ENCODE measurements at places on chromosomes 11 and 22.

DNA sequence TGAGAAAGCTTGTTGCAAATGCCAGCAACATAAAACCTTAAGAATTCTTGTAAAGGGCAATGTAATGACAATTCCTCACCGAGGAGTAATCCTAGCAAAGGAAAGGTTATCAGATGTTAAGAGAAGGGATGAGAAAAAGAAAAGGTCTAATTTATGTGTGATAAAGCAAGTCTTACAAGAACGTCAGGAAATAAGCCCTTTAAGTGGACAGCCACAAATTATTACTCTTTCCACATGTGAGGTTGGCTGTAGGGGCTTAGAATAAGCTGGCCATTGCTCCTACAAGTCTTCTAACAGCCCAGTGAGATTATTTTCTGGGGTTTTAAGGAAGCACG lies 9.3 kb downstream of the LAYN start:
- no peak for DNase-seq

DNA sequence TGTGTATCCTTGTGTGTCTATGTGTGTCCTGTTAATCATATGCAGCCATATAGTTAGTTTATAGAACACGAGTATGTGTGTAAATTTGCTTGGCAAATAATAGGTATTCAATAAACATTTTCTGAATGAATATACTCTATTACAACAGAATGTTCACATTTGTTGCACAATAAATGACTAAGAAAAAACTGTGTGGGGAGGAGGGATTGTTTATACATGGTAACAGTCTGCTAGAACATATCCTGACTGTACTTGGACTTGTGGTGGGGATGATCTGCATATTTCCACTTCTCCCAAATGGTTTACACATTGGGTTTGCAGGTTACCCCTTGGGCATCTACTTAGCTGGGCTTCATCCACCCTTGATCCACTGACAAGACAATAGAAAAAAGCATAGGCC lies 194.6 kb downstream of the INSC start:
- DNase-seq: no peak

DNA sequence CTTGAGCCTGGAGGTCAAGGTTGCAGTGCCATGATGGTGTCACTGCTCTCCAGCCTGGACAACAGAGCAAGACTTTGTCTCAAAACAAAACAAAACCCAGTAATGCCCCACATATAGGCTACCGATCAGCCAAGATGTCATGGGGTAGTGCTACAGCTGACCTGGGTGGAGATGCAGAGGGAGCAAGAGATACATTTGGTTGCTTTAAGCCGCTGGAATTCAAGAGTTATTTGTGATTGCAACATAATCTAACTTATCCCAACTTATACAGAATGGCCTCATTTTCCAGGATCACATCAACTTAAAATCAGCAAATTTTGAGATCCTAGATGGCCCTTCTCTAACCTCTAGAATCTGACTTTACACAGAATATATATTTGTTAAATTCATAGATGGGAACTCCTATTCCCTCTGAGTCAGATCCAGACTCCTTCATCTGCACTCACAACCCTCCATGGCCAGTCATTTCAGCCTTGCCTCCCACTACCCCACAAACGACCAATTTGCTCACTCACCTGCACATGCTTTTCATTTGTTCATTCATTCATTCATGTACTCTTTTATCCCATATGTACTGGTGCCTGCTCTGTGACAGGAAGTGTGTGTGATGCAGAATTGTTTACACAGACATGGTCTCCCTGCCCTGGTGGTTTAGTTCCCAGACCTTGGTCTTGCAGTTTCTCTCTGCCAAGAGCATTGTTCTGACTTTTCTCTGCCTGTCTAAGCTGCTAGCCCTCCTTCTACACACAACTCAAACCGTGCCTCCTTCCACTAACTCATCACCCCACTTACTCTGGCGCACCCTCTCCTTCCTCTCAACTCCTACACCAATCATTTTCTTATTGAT lies 24.1 kb upstream of the APLNR start:
- DNase-seq: no peak

GRCh38 chr11:68221406-68221805 lies 8.3 kb upstream of the KMT5B start:
- DNase-seq: no peak

DNA sequence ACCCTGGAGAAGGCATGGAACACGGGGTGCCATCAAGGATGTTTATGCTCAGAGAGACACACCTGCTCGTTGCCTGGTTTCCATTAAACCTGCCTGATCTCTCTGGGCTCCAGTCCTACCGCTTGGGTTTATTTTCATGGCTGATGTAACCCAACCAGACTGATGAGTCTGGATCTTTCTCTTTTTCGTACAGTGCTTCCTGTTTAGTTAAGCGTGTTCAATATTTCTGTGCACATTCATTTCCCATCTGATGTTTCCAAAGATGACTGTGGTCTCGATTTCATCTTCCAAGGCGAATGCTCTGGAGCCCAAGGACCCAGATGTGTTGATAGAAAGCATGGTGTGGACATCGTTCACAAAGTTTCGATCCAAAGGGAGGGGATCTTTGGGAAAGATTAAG lies 84.3 kb downstream of the SNX19 start:
- no peak for DNase-seq

DNA sequence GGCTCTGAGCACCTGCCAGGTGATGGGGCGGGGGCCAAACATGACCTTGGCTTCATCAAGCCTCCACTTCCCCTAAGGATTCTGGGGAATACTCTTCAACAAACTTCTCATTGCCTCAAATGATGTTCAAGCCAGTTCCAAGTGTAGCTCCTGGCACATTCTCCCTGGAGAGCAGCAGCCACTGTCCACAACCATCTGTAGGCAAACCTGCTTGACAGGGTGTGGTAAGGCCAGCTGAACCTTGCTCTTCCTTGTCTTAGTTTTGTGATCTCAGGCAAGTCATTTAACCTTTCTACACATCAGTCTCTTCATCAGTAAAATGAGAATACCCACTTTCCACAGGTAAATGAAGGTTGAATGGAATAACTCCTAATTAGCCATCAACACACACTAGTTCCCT lies 323.3 kb downstream of the TENM4 start:
- DNase-seq: no peak

DNA sequence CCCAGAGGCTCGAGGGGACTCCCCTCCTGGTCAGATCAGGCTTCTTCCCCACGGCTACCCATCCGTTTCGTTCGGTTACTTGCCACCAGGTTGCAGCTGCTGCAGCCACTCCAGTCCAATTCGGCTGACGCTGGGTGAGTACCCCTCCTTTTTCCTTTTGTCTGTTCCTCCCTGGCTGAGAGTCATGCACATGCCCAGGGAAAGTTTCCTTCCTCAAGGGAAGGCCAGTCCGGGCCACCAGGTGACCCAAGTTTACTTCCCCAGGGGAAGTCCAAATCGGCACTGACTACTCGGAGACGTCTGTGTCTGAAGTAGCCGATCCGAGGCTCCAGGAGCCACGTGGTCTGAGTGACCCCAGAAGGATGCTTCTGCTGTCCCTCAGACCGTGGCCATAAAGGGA lies 13.2 kb upstream of the OR56A3 start:
- no peak for DNase-seq

DNA sequence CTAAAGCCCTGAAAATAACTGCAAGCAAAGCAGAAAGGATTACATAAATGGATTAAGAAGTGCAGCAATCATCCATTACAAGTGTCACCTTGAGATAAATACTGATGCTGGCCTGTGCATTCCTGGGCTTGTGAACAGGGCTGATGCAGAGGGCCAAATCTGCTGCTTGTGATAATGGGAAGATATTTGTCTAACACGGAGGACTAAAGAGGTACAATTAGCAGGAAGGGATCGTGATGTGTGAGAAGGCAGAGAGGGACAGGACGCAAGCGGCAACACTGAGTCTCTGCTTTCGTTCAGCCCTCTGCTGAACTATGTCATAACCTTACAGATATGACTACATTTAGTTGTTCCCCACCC lies 107.7 kb upstream of the DDI1 start:
- DNase-seq: no peak

DNA sequence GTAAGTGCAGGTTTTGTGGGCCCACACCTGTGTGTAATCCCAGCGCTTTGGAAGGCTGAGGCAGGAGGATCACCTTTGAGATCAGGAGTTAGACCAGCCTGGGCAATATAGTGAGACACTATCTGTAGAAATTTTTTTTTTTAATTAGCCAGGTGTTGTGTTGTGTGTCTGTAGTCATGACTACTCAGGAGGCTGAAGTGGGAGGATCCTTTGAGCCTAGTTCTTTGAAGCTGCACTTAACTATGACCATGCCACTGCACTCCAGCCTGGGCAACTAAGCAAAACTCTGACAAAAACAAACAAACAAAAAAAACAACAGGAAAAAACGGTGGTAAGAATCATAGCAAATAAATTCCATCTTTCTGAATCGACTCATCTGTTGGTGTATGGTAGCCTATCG lies 268.6 kb upstream of the PDGFD start:
- no peak for DNase-seq

DNA sequence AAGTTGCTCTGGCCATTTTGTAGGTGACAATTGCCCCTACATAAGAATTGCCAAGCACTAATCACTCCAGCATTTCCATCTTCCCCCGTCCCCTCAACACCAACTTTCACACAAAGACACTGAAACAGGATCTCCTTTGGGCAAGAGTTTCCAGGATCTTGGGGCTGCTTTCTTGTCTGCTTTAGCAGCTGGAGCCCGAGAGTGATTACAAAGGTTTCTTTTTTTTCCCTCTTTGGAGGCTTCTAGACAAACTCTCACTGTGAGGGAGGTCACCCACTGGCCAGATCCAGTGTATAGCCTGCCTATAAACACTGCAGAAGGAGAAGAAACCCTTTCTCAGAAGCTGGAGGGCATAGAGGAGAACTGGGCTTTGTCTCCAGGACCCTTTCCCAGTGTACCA lies 92.5 kb downstream of the APIP start:
- no peak for DNase-seq

GRCh38 chr11:60672255-60672654 lies 27.2 kb upstream of the MS4A8 start:
- no peak for DNase-seq

GRCh38 chr22:49062155-49062801 lies 765.4 kb downstream of the BRD1 start:
- no peak for DNase-seq

GRCh38 chr22:40606306-40606705 lies 30.2 kb downstream of the MRTFA start:
- no peak for DNase-seq

DNA sequence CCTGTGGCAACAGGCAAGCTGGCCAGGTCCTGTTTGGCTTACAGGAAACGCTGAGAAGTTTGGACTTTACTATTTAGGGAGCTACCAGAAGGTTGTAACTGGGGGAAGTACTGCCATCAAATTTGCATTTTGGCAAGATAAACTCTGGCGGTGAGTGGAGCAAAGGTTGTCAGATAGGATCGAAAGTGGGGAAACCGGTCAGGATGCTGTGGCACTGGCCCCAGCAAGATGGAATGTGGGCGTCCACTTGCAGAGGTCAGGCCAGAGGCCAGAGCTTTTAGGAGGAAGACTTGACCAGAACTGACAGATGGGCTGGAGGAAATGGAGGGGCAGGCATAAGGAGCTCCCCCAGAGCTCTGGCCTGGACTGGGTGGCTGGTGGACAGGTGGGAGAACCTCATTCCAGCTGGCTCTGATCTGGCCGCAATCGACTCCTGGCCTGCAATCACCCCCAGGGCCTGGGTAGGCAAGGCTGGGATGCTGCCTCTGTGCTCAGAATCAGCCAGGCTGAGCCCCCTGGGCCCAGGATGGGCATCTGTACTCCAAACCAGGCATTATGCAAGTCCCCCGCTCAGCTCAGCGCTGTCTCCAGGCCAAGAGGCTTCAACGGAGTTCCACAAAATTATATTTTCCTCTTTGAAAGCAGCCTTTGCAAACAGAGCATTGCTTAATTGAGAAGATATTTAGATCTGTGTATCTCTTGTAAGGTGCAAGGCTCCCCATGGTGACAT lies 178.3 kb upstream of the NECTIN1 start:
- no peak for DNase-seq

GRCh38 chr22:27462190-27462589 lies 339.4 kb downstream of the MN1 start:
- DNase-seq: no peak

- no peak for DNase-seq
These were observed 117.6 kb upstream of the ARHGAP20 start for GRCh38 chr11:110829873-110830272.

- no peak for DNase-seq
These were observed 139.6 kb upstream of the LMO1 start for GRCh38 chr11:8403310-8403709.

GRCh38 chr11:123258877-123259276 lies 63.8 kb upstream of the CLMP start:
- no peak for DNase-seq

DNA sequence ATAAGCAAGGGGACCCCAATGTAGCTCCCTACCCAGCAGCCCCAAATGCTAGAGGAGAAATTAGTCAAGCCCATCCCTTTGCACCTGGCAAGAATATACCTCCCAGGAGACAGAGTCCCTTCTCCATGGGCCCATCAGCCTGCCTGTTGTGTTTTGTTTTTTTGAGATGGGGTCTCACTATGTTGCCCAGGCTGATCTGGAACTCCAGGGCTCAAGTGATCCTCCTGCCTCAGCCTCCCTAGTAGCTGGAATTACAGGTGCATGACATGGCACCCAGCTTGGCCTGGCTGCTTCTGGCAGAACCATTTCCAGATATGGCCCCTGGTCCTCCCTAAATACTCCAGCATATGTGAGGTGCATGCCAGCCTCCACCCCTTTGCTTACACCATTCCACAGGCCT lies 22.1 kb downstream of the PDE2A start:
- DNase-seq: no peak

DNA sequence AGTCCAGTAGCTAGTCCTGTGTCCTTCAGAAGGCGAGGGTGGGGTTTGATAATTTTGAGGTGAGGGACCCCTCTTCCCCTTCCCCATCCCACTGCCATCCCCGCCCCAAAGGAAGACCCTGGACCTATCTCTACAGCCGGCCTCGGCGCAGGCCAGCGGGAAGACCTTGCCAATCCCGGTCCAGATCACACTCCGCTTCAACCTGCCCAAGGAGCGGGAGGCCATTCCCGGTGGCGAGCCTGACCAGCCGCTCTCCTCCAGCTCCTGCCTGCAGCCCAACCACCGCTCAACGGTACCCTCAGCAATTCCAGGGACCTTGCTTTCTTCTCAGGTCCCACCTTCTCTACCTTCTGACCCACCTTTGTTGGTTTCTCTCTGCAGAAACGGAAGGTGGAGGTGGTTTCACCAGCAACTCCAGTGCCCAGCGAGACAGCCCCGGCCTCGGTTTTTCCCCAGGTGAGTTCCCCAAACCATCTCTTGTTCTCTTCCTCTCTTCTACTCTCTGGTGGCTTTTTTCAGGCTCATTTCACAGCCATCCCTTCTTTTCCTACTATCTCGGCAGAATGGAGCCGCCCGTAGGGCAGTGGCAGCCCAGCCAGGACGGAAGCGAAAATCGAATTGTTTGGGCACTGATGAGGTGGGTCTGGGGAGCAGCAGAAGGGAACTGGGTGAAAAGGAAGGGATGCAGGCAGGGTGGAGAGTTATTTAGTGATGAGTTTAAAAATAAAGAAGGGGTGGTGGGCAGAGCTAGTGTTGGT lies 1.3 kb downstream of the KAT5 start:
- no peak for DNase-seq

GRCh38 chr11:16741473-16741872 lies 3.0 kb downstream of the C11orf58 start:
- no peak for DNase-seq

GRCh38 chr22:49657974-49658590 lies 169.6 kb downstream of the BRD1 start:
- DNase-seq: no peak
